ENCODE measurements at places on chromosomes 6 and 20.

DNA sequence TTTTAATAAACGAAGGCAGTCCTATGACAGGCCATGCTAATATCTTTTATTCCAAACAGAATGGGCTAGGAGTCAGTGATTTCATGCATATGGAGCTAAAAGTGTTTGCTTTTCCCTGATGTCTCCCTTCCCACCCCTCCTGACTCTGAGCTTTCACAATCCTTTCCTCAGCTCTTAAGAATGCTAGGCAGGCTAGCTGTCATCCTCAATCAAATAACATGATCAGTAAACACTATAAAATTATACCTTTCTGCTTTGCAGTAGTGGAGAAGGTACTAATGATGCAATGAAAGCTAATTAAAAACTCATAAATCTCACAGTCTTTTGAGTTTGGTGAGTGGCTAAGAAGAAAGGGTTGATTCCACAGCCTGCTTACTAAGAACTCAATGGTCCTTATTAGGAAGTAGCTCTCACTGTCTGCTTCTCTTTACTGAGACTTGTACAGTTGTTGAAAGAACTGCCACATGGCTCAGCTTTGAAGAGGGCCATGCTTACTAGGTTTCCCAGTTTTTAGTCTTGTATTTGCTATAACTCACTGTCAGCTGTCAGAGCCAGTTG, 250.9 kb upstream of the JAG1 start:
- DNase-seq: no peak

DNA sequence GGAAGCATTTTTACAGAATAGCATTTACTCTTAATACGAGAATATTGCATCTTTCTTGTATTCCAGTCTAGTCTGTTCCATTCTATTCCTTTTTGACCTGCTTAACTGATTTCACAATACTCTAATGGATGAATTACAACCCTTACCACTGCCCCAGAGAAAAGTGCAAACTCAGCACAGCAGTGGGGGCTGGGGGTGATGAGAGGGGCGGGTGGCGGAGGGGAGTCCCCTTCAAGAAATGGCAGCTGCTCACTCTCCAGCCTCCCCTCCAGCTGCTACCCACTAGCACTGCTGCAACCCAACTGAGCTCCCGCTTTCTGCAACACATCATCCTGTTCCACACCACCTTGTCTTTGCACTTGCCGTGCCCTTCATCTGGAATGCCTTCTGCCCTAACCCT, 30.1 kb downstream of the PIM1 start:
- no peak for DNase-seq

DNA sequence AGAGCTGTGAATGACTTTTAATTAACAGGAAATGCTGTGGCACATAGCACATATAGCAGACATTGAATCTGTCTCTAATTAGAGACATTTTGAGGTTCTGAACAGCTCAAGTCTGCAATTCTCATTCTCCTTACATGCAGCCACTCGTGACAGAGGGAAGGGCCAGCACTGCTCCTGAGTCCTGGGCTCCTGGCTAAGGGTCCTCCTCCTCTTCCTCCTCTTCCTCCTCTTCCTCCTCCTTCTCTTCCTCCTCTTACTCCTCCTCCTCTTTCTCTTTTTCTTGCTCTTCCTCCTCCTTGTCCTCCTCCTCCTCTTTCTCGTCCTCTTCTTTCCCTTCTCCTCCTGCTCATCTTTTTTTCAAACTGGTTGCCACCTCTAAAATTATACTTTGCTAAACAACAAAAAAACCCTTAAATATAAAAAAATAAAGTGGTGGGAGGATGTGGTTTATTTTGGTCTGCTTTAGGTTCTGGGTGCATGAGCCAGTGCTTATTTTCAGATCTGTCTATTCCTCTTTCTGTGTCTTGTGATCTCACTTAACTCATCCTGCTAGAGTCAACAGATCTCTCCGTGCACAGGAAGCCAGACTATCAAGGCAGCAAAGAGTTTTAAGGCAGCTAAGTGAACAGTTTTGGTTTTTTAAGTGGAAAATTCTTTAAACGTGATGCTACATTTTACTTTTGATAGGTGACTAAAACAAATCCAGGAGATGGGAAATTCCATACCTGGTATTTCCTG, 159.3 kb downstream of the CD83 start:
- no peak for DNase-seq

DNA sequence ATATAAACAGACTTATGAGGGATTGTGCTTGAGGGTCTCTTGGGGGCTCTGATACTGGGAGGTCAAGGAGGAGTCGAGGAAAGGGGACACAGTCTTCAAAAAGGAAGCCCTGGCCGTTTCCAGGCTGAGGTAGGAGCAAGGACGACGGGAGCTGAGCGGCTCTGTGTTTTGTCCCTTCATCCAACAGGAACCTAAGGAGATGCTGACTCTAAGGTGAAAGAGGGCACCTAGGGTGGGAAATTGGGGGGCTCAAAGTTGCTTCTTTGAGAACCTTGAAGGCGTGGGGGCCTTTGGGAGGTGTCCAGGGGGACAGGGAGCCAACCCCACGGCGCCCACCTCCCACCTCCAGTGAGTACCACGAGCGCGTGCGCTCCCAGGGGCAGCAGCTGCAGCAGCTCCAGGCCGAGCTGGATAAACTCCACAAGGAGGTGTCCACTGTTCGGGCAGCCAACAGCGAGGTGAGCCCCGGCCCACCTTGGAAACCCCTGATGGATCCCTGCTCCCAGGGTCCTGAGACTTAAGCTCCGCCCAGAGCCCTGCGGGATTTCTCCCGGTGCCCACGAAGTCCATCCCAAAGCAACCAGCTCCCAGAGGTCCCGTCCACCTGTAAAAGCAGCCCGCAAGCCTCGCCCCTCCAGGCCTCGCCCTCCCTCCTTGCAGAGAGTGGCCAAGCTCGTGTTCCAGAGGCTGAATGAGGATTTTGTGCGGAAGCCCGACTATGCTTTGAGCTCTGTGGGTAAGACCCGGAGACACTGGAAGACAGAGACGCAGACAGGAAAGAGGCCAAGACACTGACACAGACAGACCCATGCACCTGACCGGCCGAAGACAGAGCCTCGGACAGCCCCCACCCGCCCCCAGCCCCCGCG, 2.9 kb downstream of the SPAG4 start:
- DNase-seq: no peak

GRCh38 chr6:18389479-18389878, 2.3 kb downstream of the RNF144B start:
- no peak for DNase-seq

GRCh38 chr6:128696691-128697689, 176.6 kb upstream of the PTPRK start:
- DNase-seq: no peak

DNA sequence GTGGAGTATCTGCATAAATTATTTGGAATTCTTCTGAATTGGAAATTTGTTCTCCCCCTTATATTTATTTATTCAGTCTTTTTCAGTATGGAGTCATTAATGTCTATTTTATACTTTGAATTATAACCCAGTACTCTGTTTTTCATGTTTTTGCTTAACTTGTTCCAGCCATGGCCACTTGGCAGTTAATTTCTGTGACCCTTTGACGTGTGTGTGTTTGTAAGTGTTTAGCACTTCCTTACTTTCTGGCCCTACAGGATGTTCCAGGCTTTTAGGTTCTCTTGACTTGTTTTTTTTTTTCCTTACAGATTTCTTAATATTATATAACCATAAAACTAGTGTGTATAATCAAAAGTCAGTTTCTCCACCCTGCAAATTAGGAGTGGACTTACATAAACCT, 24.1 kb downstream of the ENPP1 start:
- DNase-seq: no peak

- no peak for DNase-seq
Observed at GRCh38 chr6:150276937-150277742, 91.7 kb upstream of the IYD start.

DNA sequence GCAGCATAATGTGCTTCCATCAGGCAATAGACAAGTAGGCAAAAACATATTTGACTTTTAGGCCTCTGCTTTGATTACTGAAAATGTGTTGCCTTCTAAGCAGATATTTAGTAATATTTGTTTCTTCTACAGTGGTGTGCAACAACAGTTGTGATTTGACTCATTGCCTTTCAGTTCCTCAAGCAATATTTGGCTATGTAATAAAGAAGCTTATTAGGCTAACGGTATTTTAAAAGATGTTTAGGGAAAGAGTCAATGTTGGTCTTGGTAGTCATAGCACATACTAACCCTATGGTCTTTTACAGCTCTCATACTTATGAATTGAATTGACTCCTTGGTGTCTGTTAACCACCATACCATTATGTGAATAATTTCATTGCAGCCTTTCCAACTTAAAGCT, 124.1 kb downstream of the GRIK2 start:
- DNase-seq: no peak

DNA sequence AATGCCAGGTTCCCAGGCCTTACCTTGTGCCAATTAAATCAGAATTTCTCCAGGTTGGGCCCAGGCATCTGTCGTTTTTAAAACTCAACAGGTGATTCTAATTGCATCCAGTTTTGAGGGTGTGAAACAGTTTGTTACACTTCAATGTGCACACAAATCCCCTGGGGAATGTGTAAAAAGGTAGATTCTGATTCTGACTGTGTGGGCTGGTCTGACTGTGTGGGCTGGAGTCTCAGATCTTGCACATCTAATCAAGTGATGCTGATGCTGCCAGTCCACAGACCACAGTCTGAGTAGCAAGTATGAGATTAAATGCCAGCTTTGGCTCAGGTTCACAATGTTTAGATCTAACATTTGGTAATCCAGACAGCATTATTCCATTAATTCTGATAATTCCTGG, 12.5 kb upstream of the ETV7 start:
- DNase-seq: no peak

DNA sequence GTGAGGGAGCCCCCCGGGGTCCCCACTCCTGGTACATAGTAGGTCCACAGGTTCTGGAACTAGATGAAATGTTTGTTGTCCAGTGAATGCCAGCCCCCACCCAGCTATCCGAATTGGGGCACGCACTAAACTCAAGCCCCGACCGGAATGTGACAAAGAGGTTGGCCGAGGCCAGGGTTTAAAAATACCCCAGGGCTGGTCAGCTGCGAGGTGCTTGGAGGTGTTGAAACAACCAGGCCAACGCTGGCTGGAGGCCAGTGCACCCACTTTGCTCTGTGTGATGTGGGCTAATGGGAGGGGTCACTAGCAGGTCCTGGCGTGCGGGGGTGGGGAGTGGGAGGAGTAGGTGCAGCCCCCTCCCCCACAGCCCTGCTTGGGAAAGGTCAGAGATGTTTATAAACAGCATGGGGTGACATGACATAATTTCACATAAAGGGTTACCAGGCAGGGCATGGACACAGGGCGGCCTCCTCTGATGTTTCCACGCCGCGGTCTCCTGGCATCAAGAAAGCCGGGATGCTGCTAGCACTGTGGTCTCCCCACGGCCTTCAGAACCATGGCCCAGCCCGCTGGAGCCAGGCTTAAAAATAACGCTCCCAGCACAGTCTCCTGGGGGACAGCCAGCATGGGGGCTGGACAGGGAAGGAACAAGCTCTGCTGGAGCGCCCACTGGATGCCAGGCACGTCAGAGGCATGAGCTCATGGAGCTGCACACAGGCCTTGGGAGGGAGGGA, 111.2 kb upstream of the PTPN1 start:
- no peak for DNase-seq
